ENCODE measurements at places on chromosomes 16 and 17.

DNA sequence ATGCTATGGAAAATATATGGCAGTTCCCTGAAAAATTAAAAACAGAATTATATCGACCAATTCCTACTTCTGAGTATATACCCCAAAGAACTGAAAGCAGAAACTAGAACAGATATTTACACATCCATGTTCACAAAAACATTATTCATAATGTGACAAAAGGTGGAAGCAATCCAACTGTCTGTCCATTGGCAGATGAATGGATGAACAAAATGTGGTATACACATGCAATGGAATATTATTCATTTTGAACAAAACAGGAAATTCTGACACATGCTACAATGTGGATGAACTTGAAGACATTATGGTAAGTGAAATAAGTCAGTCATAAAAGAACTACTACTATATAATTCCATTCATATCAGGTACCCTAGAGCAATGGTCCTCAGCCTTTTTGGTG lies 263.5 kb upstream of the AXIN2 start:
- DNase-seq = peak; percentile 15

DNA sequence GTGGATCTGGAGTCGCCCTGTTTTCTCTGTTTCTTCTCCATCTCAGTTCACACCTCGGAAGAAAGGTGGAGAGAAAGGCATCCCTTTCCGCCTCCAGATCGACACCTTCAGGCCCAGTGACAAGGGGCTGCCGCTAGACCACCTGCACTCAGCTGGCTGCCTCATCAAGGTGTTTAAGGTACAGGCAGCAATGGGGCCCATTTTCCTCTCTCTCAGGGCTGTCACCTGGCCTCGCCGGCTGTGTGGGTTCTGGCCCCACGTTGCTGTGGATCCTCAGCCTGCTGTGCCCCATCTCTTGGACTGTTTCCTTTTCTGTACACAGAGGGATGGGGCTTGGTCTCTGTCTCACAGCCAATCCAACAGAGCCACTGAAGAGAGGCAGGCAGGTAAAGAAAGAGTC lies 17.4 kb upstream of the STAC2 start:
- DNase-seq = no peak

DNA sequence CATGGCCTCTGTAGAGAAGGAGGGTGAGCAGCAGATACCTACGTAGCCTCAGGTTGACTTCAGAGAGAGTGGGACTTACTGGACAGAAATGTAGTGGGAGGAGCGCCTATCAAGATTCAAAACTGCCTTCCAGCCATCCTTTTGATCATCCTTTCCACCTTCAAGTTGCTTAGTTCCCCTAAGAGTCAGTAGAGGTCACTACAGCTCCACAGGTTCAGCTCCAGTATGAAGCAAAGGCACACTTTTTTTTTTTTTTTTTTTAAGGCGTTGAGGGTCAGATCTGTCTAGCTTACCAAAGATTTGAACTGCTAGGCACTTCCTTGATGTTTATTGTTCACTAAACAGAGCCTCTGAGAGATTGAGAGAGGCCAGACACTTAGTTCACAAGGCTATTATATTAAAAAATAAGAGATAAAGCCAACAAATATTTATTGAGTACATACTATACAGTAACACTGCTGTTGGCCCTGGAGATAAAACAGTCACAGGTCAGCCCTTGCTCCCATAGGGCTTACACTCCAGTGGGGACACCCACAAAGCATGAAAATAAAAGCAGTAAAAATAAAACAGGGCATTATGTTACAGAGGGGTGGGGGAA lies 3.1 kb downstream of the RNF227 start:
- DNase-seq = peak; percentile 73

DNA sequence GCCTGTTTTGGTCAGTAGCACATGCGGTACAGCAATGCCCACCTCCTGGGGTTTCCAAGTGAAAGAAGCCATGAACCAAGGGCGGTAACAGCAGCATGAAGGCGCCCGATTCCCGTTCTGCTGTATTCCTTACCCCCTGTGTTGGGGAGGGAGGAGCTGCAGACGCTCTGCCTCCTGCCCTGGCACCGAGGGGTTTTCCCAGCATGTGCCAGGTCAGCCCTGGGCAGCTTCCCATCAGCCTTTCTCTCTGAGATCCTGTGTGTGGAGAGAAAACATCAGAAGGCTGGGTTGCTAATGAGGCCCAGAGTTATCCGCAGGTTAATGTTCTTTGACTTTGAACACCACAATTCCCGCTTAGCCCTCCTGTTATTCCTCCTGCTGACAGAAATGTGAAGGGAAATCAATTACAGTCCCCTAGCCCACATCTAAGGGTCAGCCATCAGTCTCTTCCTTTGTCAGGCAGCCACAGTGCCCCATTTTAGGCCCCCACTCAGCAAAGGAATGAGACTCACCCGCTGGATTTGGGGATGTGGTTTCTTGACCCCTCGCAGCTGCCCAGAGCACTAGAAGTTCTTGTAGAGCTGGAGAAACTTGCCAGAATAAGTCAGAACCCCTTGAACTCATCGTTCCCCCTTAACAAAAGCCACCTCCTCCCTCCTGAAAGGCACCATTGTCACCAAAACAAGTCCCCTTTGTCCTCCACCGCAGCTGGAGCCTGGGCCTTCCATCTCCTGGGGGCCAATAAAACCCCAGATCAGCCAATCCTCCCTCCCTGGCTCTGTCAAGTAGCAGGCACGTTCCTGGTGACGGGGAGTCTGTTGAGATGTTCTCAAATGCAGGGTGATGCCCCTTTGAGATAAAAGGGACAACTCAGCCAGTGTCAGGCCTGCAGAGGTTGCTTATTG lies 168.5 kb downstream of the KATNIP start:
- no peak for DNase-seq
